Stimulated activated naive CD8-positive, alpha-beta T cell treated with anti-CD3 and anti-CD28 coated beads, Interleukin-15, amount 100 ng/mL, for 72 hours (primary cell): ENCODE measurements at places on chromosomes 4 and X.
A peak's percentile ranks its signal among the peaks of the same experiment; 100 is the strongest.

- DNase-seq: no peak
Measured at GRCh38 chr4:122602277-122603142, 18.4 kb downstream of the IL21 start.

DNA sequence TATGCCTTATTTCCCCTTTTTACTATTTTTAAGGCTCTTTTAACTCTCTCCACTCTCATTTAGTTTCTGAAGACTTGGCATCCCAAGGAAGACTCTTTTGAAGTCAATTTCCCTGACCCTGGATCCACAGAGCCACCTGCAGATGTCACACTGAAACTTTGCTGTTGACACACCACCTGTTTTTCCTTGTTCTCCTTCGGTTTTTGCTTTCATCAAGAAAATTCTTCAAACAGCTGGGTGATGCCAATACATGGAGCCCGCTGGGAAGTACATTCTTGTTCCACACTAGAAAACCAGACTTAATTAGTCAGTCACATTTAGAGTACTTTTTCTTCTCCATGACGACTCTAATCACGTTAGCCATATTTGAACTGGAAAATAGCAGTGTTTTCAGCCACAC is 293.9 kb downstream of the PDGFC start:
- DNase-seq: no peak

GRCh38 chr4:153522802-153523094 is 56.6 kb downstream of the TMEM131L start:
- DNase-seq: peak; percentile 84

DNA sequence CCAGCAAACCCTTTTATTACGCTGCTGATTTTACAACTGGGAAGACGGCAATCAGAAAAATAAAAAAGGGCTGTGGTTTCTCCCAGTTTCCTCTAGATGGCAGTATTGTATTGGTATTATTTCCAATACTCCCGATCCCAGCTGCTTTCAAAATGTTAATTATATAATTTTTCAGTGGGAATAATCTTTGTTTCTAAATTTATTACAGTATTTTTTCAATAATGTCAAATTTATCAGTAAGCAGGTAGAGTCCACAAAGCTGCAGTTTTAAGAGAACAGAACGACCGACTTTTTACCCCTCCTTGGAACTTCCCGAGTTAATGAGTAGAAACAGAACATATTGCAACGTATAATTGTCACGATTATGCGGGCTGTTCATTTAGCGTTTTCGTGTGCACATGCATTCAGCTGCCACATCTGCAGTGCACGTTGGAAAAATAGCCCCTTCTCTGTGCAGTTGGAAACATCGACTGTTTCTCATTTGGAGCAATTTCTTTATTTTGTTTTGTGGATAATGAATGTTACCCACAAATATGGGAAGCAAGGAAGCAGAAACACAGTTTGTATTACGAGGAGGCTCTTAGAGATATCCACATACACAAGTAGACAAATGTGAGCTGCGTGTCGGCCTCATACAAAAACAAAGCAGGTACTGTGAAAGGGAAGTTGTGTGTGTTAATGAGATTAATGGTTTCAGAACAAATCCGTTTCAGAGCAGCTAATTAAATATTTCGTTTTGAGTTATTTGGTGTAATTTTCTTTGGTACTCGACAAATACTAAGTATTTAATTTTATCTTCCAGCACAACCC is 188.0 kb downstream of the STIM2 start:
- no peak for DNase-seq

GRCh38 chr4:52910115-52910514 is 48.0 kb downstream of the RASL11B start:
- DNase-seq: no peak
